ENCODE measurements at places on chromosomes 2 and 18. TPM values are rescaled to one million over a fixed set of nuclear protein-coding genes. Genes with fewer than 3 reads are reported as not detected.

DNA sequence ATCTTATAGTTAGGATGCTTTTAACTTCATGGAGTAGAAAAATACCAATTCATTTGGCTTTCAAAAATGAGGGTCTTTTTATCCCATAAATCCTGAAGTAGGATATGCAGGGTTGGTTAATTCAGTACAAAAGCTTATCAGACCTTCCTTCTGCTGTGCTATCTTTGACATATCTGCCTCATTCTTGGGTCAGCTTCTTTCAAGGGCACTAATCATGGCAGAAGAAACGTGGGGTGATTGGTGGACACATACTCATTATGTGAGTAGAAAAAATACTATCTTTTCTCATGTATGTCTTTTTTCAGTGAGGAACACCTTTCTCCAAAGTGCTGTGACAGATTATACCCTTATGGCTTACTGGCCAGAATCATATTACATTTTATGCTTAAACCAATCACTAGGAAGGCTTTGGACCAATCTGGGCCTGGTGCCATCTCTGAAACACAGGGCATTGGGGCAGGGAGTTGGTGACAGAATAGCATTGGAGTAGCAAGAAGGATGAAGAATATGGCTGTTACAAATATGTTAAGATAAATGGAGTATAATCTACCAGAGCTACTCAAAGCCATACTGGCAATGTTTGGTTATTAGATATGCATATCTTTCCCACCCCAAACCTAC, 10.1 kb downstream of the UGP2 start:
- DNase-seq: no peak
- no peaks in the 10 kb centered on the region for H3K36me3 ChIP-seq
- no peaks in the 10 kb centered on the region for H3K4me1 ChIP-seq

- no peaks in the 10 kb centered on the region for H3K27me3 ChIP-seq
- no peak overlapping the region for H3K27ac ChIP-seq
Observed at GRCh38 chr2:213199871-213200270, 48.5 kb upstream of the IKZF2 start.

GRCh38 chr2:205733648-205734047, 51.3 kb downstream of the NRP2 start:
- H3K4me1 ChIP-seq: peaks cover 5% of the 10 kb centered on the region
- no peak for DNase-seq
- no peaks in the 10 kb centered on the region for H3K36me3 ChIP-seq
- H3K27ac ChIP-seq: no peak overlapping the region
- H3K27me3 ChIP-seq: no peaks in the 10 kb centered on the region

DNA sequence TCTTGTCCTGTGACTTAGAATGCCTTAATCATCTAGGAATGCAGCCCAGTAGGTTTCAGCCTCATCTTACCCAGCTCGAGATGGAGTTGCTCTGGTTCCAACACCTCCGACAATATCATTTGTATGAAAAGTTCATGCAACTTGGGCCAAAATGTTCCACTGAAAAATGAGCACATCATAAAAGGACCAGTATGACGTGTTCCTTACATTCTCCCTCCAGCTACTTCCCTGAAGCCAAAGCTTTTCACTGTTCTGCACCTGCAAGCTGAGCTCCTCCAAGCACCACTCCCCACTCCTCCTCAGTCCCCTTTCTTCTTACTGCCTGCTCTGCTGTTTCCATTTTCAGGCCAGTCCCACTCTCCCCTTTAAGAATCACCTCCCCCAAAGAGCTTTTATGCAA, 23.1 kb downstream of the TMEM182 start:
- DNase-seq: no peak
- no peaks in the 10 kb centered on the region for H3K36me3 ChIP-seq
- no peak overlapping the region for H3K27ac ChIP-seq

Gene DNAH7
- polyA plus RNA-seq: not detected

GRCh38 chr18:69725009-69725408, 222.7 kb downstream of the CD226 start:
- no peak for DNase-seq
- no peaks in the 10 kb centered on the region for H3K36me3 ChIP-seq
- H3K4me1 ChIP-seq: no peaks in the 10 kb centered on the region
- no peak overlapping the region for H3K4me3 ChIP-seq
- no peak overlapping the region for H3K27ac ChIP-seq
- H3K27me3 ChIP-seq: no peaks in the 10 kb centered on the region

- no peak overlapping the region for H3K4me3 ChIP-seq
- H3K27me3 ChIP-seq: no peaks in the 10 kb centered on the region
- peaks cover 5% of the 10 kb centered on the region for H3K4me1 ChIP-seq
- no peaks in the 10 kb centered on the region for H3K36me3 ChIP-seq
- no peak for DNase-seq
Observed at GRCh38 chr2:60285626-60286316, 267.7 kb downstream of the BCL11A start.

GRCh38 chr18:23929362-23929930, 85.1 kb upstream of the TTC39C start:
- no peaks in the 10 kb centered on the region for H3K36me3 ChIP-seq
- no peak overlapping the region for H3K4me3 ChIP-seq
- H3K27ac ChIP-seq: no peak overlapping the region
- no peaks in the 10 kb centered on the region for H3K27me3 ChIP-seq
- H3K4me1 ChIP-seq: peaks cover 2% of the 10 kb centered on the region

GRCh38 chr2:134231301-134231964, 22.4 kb upstream of the MGAT5 start:
- peaks cover 81% of the 10 kb centered on the region for H3K4me1 ChIP-seq
- H3K27me3 ChIP-seq: no peaks in the 10 kb centered on the region
- no peak overlapping the region for H3K4me3 ChIP-seq

DNA sequence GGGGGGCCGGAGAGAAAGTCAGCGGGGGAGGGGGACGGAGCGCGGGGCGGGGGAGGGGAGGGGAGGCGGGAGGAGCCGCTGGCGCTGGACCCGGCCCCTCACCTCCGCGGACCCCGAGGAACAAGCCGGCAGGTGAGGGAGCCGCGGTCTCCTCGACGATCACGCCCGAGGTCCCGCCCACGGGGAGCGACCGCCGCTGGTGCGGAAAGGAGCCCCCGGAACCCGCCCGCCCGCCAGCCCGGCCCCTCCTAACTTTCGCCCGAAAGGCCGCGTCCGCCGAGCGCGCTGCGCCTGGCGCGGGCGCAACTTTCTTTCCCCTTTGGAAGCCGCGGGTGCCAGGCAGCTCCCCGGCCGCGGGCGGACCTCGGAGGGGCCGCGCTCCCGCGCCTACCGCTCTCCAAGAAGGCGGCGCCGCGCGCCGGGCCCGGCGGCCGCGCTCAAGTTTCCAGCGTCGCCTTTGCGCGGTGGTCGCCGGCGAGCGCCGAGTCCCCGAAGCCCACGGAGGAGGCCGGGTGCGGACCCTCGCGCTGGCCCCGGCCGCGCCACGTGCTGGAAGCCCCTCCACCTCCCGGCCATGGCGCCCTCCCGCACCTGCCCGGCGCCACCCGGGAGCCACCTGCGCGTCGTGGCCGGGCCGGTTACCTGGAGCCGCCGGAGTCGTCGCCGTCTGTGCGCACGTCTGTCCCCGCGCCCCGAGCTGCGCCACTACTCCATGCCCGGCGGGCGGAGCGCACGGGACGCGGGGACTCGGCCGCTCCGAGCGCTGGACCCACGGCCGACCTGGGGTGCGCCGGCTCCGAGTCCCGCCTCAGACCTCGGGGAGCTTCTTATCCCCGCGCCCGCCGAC, at the start of gene ALKAL2:
Gene ALKAL2 (minus strand): TSS at position 181 of the 847 bp plus-strand sequence. CDS start 256 bp downstream, outside the sequence.
- H3K27ac ChIP-seq: no peak within 1 kb of the TSS
- H3K4me1 ChIP-seq: no peaks in the 10 kb centered on the region
- peaks cover 2% of the 10 kb centered on the region for H3K27me3 ChIP-seq
- H3K36me3 ChIP-seq: no peaks in the 10 kb centered on the region
- no peak within 1 kb of the TSS for H3K4me3 ChIP-seq

DNA sequence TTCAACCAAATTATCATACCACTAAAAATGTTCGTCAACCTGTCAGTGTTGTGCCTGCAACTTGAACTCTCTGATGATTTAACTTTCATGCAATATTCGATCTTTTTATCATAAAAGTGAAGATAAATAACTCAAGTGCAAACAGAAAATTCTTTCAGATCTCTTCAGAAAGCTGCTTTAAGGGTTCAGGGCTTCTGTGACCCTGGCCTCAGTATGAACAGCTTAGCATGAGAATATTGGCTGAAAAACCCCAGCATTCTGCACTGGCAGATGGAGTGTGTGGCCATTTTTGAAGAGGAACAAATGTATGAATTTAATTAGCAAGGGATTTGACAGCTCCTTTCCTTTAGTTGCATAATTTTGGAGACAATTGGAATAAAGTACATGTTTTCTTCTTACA, 851.4 kb upstream of the SOX11 start:
- H3K27me3 ChIP-seq: no peaks in the 10 kb centered on the region
- no peak for DNase-seq
- H3K4me1 ChIP-seq: no peaks in the 10 kb centered on the region

Gene C2orf92
- 0.54 TPM for polyA plus RNA-seq

DNA sequence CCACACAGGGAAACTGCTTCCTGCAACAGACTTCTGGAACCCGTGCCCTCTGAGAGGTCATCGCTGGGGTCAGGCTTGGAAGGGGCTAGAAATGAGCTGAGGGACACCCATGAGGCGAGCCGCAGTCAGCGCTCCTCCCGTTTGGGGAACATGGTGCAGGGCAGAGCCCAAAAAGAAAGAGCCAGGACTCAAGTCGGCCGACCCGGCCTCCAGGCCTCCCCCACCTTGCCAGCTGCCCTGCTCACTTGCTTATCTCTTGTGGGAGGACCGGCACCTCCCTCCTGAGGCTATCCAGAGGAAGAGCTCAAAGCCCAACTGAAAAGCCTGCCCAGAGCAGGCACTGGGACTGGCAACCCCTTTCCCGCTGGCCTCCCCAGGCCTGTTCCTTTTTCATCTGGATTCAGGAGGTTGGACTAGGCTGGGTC, 43.6 kb downstream of the SCTR start:
- no peaks in the 10 kb centered on the region for H3K36me3 ChIP-seq
- H3K4me3 ChIP-seq: no peak overlapping the region
- no peak for DNase-seq
- H3K27me3 ChIP-seq: no peaks in the 10 kb centered on the region

Gene TMEM163
- not detected for polyA plus RNA-seq

Gene TUBA3E
- not detected for polyA plus RNA-seq

- no peaks in the 10 kb centered on the region for H3K36me3 ChIP-seq
- no peak overlapping the region for H3K27ac ChIP-seq
- H3K4me3 ChIP-seq: no peak overlapping the region
- H3K27me3 ChIP-seq: no peaks in the 10 kb centered on the region
Observed at GRCh38 chr2:98868548-98869271, 67.3 kb downstream of the CRACDL start.

Gene ERBB4
- not detected for polyA plus RNA-seq

Gene DOCK10
- 28.7 TPM for polyA plus RNA-seq

Gene EIF5B
- polyA plus RNA-seq: 46.7 TPM

Gene MEP1B
- polyA plus RNA-seq: not detected

Gene GREB1L
- polyA plus RNA-seq: 0.16 TPM

DNA sequence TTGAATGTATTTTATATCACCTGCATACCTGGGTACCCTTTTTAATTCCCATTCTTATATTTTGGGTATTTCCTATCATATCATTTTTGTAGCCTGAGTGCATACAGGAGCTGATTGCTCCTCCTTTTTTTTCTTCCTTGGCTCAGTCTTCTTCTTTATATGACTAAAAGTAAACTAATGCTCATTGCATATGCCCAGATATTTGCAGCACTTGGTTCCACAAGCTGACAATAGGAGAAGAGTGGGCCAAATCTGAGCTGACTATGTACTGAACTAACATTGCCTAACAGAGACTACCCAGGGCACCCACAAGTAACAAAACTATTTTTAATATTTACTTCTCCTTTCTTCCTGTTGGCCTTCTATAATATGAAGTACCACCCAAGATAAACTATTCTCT, 131.7 kb upstream of the SPOPL start:
- no peaks in the 10 kb centered on the region for H3K27me3 ChIP-seq
- no peak overlapping the region for H3K27ac ChIP-seq
- H3K4me1 ChIP-seq: no peaks in the 10 kb centered on the region

- H3K27ac ChIP-seq: no peak overlapping the region
- H3K27me3 ChIP-seq: no peaks in the 10 kb centered on the region
- no peak for DNase-seq
- H3K4me1 ChIP-seq: peaks cover 16% of the 10 kb centered on the region
Observed at GRCh38 chr2:86230961-86231360, 31.7 kb downstream of the MRPL35 start.

DNA sequence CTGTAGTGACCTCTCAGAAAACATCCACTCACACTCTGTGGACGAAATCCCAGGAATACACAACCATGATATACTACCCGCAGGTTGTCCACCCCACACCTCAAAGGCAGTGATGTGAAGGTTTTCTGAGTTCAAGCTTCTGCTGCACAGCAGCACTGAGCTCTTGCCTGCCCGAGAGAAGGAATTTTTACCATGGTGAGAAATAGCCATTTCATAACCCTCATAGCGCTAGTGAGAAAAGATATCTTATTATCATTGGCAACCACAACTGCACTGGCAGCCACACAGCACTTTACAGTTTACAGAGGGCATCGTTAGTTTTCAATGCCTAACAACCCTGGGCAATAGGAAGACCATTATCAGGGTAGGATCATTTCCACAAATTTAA, 36.9 kb downstream of the NAPG start:
- DNase-seq: no peak
- no peaks in the 10 kb centered on the region for H3K27me3 ChIP-seq
- H3K27ac ChIP-seq: no peak overlapping the region
- peaks cover 5% of the 10 kb centered on the region for H3K4me1 ChIP-seq

Gene NGEF
- not detected for polyA plus RNA-seq

- H3K4me1 ChIP-seq: no peaks in the 10 kb centered on the region
- no peak overlapping the region for H3K4me3 ChIP-seq
- H3K27me3 ChIP-seq: peaks cover 14% of the 10 kb centered on the region
- H3K36me3 ChIP-seq: no peaks in the 10 kb centered on the region
- H3K27ac ChIP-seq: no peak overlapping the region
Observed at GRCh38 chr2:191845248-191845715, 1.6 kb downstream of the CAVIN2 start.

Gene PAX3
- not detected for polyA plus RNA-seq

DNA sequence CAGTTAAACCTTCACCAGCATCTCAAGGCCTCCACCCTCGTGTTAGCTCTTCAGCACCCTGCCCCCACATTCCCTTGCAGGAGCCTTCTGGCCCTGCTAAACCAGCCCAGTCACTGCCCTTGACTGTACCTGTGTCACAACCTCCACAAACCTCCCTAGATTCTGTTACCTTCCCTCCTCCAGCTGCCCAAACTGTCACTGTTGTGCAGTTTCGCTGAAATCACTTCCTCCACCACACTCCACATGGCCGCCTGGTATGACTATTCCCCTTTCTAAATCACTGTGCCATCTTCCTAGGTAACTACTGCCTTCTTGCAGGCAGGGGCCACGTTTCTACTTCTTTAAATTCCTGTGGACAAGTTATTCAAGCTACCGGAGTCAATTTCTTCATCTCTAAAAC, 160.2 kb downstream of the GALNT14 start:
- no peaks in the 10 kb centered on the region for H3K4me1 ChIP-seq
- DNase-seq: no peak

GRCh38 chr2:122635686-122636085, 880.2 kb downstream of the TSN start:
- no peak overlapping the region for H3K27ac ChIP-seq
- H3K36me3 ChIP-seq: no peaks in the 10 kb centered on the region
- no peaks in the 10 kb centered on the region for H3K27me3 ChIP-seq
- no peak for DNase-seq
- no peaks in the 10 kb centered on the region for H3K4me1 ChIP-seq

GRCh38 chr2:156327835-156328695, 4.5 kb downstream of the NR4A2 start:
- H3K4me3 ChIP-seq: no peak overlapping the region
- no peak for DNase-seq
- no peaks in the 10 kb centered on the region for H3K36me3 ChIP-seq

- no peak overlapping the region for H3K27ac ChIP-seq
- H3K4me1 ChIP-seq: no peaks in the 10 kb centered on the region
- H3K36me3 ChIP-seq: no peaks in the 10 kb centered on the region
- H3K27me3 ChIP-seq: no peaks in the 10 kb centered on the region
- no peak overlapping the region for H3K4me3 ChIP-seq
Observed at GRCh38 chr2:142395291-142395690, 264.5 kb upstream of the LRP1B start.

Gene MDH1B
- 1.3 TPM for polyA plus RNA-seq

All from GM12878 (cell line).